ENCODE measurements at places on chromosomes 1 and 21. TPM values are rescaled to one million over a fixed set of nuclear protein-coding genes. Genes with fewer than 3 reads are reported as not detected.

The SELL gene
- total RNA-seq, result not detected

The RASSF5 gene
- total RNA-seq, result 9.5 TPM

The MFSD2A gene
- 52.9 TPM for total RNA-seq

The ZNF684 gene
- 10.5 TPM for total RNA-seq

The THEM4 gene
- 15.4 TPM for total RNA-seq

The MSH4 gene
- total RNA-seq, result 0.05 TPM

The GPX7 gene
- total RNA-seq, result 10.6 TPM

The ICOSLG gene
- 0.13 TPM for total RNA-seq

DNA sequence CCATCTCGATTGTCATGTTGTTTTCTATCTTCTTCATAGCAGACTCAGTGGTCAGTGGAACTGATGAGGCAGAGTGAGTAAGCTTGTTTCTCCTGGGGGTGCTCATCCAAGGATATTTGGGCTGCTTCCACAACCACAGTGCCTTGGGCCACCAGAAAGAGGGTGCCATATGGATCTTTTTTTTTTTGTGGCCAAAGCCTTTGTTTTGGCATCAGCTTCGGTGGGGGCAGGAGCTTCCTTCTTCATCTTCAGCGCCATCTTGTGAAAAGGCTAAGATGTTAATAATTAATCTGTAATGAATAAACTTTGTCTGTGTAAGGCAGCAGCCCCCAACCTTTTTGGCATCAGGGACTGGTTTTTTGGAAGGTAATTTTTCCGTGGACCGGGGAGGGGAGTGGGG, 6.6 kb upstream of the PLPP3 start:
- DNase-seq, result no peak
- no peaks in the 10 kb centered on the region for H3K36me3 ChIP-seq
- no peak overlapping the region for H3K4me3 ChIP-seq
- no peak overlapping the region for H3K27ac ChIP-seq
- peaks cover 9% of the 10 kb centered on the region for H3K27me3 ChIP-seq

DNA sequence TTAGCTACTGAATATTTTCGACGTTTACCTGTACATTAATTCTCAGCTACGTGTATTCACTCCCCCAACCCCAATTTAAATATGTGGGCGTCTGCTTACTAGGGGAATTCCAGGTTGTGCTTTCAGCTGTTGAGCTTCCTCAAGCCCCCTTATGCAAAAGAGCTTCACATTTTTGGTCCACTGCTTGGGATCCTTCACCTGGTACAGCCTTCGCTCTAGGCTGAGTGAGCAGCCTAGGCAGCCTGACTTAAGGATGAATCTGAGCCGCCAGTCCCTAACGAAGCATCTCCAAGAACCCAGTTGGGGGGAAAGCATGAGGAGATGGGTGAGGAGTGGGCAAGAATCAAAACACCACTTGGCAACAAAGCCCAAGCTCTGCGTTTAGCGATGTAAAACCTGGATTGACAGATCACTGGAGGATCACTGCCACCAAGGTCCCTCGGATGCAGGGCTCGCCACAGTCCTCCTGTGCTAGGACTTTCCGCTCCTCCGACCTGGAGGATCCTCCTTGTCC, 674 bp downstream of the BCL10 start:
- peak overlapping the region; percentile 77 for H3K4me3 ChIP-seq
- peak overlapping the region; percentile 62 for H3K27ac ChIP-seq

- no peak for DNase-seq
- no peaks in the 10 kb centered on the region for H3K4me1 ChIP-seq
- no peak overlapping the region for H3K4me3 ChIP-seq
- no peaks in the 10 kb centered on the region for H3K27me3 ChIP-seq
Observed at GRCh38 chr1:119000371-119001180, 12.4 kb upstream of the TBX15 start.

- no peak for DNase-seq
- no peaks in the 10 kb centered on the region for H3K36me3 ChIP-seq
Observed at GRCh38 chr1:20385630-20386029, 95.0 kb downstream of the VWA5B1 start.

DNA sequence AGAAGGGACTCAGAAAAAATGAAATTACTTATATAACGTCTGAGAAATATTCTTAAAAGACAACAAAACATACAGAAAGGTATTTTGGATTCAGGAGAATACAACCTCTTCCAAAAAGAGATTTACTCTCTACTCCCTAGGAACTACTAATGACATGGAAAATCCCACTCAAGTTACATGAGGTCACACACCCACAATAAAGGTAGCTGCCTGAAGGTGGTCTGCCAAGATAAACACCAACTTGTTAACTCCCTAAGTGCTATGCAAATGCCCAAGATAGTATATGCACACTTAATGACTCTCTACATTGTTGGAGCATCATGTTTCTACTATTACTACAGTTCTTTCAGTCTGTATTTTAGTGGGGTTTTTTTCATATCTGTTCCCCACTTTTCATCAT, 26.5 kb downstream of the RERE start:
- H3K27me3 ChIP-seq, result no peaks in the 10 kb centered on the region
- no peak for DNase-seq
- H3K27ac ChIP-seq, result no peak overlapping the region
- no peak overlapping the region for H3K4me3 ChIP-seq

- DNase-seq, result no peak
- peaks cover 5% of the 10 kb centered on the region for H3K36me3 ChIP-seq
- H3K4me3 ChIP-seq, result no peak overlapping the region
- peaks cover 10% of the 10 kb centered on the region for H3K4me1 ChIP-seq
- H3K27me3 ChIP-seq, result no peaks in the 10 kb centered on the region
Observed at GRCh38 chr1:204126386-204126785, 25.5 kb downstream of the ETNK2 start.

DNA sequence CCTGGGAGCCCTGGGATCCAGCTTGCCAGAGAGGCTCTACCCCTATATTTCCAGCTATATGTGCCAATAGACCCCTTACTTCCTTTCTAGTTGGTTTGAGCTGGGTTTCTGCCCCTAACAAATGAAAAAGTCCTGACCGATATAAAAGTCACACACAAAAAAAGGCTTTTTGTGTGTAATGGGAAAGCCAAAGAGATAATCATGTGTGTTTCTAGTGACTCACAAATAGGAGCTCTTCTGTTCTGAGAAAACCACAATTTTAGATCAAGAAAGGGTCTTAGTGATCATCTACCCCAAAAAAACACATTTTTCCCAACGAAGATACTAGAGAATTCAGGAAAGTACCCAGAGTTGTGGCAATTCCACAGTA, 23.0 kb upstream of the PLEKHA6 start:
- H3K4me3 ChIP-seq, result no peak overlapping the region
- H3K36me3 ChIP-seq, result no peaks in the 10 kb centered on the region
- no peak for DNase-seq
- no peak overlapping the region for H3K27ac ChIP-seq
- peaks cover 24% of the 10 kb centered on the region for H3K27me3 ChIP-seq
- no peaks in the 10 kb centered on the region for H3K4me1 ChIP-seq

DNA sequence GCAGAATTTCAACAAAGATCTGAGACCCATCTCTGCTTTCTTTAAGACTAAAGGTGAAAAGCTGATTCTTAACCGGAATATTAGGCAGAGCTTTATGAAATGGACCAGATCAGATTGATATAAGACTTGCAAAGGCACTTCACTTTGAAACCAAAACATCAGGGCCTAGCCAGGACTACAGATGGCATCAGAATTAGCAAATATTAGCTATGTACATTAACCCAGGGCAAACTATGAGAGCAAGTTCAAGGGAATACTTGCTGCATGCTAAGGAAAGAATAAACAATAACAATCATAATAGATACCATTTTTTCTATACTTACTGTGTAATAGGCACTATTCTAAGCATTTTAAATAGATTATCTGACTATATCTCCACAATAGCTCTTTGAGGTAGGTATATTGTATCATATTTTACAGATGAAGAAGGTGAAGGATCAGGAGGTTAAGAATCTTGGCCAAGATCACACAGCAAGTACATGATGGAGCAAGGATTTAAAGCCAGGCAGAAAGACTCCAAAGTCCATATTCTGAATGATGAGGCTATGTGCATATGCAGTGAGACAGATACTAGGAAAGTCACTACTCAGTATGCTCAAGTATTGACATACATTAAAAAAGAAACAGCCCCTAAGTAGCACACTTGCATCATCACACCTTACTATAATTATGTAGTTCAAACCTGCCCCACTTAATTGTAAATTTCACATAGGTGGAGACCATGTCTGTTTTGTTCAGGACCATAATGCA, 209.3 kb upstream of the PKN2 start:
- no peak overlapping the region for H3K4me3 ChIP-seq

- DNase-seq, result no peak
- peaks cover 3% of the 10 kb centered on the region for H3K27me3 ChIP-seq
Observed at GRCh38 chr1:228794810-228795209, 59.5 kb downstream of the RHOU start.

DNA sequence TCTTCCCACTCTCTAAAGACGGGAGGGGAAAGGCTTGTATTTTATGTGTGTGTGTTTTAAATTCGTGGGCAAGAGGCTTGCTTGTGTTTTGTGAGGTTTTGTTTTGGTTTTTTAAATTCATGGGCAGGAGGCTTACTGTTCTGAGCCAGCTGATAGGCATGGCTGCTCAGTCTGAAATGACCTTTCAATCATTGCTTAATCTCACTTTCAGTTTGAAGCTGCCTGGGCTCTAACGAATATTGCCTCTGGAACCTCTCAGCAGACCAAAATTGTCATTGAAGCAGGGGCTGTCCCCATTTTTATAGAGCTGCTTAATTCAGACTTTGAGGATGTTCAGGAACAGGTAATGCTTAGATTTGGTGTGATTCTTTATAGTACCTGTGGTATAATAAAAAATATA, 20.3 kb upstream of the TXLNA start:
- H3K27me3 ChIP-seq, result no peaks in the 10 kb centered on the region
- no peak for DNase-seq
- no peak overlapping the region for H3K4me3 ChIP-seq
- H3K4me1 ChIP-seq, result no peaks in the 10 kb centered on the region

GRCh38 chr1:86706018-86706635, 1.8 kb downstream of the SH3GLB1 start:
- peak overlapping the region; percentile 99 for H3K27ac ChIP-seq
- peaks cover 17% of the 10 kb centered on the region for H3K36me3 ChIP-seq
- H3K4me1 ChIP-seq, result peaks cover 3% of the 10 kb centered on the region
- no peaks in the 10 kb centered on the region for H3K27me3 ChIP-seq
- DNase-seq, result peak; percentile 27

DNA sequence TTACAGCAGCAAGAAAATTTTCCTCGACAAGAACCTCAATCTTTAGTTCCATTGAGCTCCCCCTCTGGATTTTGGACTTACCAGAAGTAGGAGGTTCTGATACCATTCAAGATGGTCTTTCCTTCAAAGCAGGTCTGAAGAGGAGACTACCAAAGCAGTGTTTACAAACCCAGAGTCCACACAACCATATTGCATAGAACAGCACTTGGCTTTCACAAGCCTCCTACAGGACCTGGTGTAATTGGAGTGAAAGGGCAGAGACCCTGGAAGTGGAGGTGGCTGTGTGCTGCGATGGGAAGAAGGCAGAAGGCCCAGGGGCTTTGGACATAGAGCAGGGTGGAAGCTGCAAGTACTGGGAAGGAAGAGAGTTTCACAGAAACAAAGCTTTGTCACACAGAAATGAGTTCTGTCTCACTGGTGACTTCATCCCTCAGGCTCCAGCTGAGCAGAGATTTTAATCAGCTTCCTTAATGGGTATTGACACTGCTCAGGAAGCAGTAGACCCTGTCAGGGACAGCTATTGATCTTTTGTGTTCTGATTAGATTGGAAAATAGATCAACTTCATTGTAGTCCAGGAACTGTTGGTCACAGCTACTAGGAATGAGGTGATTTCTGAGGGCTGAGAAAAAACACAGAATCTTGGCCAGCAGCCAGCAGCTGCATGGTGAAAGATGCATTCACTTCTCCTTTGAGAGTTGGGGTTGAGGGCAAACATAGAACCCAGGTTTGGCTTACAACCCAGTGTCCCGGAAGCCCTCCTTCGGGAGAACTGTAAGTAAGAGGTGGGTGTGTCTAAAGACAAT, 124.0 kb downstream of the SYT2 start:
- H3K27ac ChIP-seq, result peak overlapping the region; percentile 89
- no peaks in the 10 kb centered on the region for H3K36me3 ChIP-seq
- no peak overlapping the region for H3K4me3 ChIP-seq
- no peaks in the 10 kb centered on the region for H3K27me3 ChIP-seq
- DNase-seq, result peak; percentile 69

DNA sequence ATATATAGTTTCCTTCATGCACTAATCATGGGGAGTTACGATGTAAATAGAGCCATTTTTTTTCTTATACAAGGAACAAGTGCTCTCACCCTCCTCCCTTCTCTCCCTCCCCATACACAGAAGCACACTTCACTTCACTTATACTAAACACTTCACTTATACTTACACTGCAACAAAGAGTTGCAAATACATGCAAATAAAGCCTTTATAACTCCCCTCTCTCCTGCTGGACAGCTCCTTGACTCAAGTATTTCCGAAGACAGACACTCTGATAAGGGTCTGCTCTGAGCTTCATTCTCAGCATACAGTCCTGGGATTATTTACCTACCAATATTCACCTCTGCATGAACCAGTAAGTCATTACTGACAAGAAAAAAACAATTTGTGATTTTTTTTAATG, 35.6 kb upstream of the ERG start:
- H3K4me1 ChIP-seq, result no peaks in the 10 kb centered on the region
- no peak overlapping the region for H3K4me3 ChIP-seq
- no peak for DNase-seq
- H3K27me3 ChIP-seq, result 0 out of 2 replicates have a peak, but pooled peaks cover 4% of the 10 kb centered on the region
- H3K36me3 ChIP-seq, result no peaks in the 10 kb centered on the region

DNA sequence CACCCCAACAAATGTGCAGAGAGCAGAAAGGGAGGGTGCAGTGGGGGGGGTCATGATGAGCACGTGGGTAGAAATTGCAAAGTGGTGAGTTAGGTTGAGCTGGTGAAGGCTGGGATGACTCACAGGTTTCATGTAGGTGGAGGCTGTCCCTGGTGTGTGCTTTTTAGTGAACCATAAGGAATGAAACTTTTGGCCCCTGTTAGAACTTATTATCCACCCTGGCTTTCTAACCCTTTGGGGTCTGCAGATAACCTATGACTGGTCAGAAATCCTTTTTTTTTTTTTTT, 46.9 kb downstream of the DOP1B start:
- H3K36me3 ChIP-seq, result no peaks in the 10 kb centered on the region
- H3K4me1 ChIP-seq, result no peaks in the 10 kb centered on the region
- H3K27ac ChIP-seq, result no peak overlapping the region
- no peaks in the 10 kb centered on the region for H3K27me3 ChIP-seq
